Fibroblast of mammary gland (primary cell): ENCODE measurements at places on chromosomes 6 and 20.

DNA sequence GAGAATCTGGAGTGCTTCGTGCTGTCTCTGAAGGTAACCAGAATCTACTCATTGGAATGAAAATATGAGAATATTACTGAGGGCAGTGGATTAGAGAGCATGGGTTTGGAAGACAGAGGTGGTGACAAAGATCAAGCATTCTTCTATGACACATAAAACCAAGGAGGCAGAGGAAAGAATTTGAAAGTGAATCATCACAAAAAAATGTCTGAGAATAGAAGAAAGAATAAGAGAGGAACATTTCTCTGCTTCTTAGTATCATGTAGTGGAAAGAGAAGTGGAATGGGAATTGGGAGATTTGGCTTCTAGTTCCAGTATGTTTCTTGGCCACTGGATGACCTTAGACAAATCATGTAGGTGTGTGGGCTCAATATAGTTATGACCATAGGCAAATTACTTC lies 474.0 kb downstream of the TFAP2B start:
- peak; percentile 7 for DNase-seq

DNA sequence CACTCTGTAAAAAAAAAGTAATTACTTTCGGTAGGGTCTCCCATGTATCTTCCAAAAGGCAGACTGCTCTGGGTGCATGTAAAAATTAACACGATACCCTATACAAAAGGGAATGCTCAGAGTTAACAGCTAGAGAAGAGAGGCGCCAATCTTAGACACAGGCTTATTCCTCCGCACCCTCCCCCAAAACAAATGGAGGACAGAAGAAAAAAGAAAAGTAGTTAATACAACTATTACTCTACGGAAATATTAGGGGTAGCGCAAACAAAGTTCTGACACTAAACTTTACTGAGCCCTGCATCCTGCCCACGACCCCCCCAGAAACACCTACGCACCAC lies 331 bp upstream of the UFL1 start:
- DNase-seq, result no peak

- no peak for DNase-seq
These were observed 198.2 kb upstream of the CDH4 start for GRCh38 chr20:61053889-61054288.

- DNase-seq, result no peak
These were observed 74.2 kb downstream of the EZR start for GRCh38 chr6:158744986-158745430.

- DNase-seq, result no peak
These were observed 3.4 kb downstream of the NEDD9 start for GRCh38 chr6:11228935-11229654.

DNA sequence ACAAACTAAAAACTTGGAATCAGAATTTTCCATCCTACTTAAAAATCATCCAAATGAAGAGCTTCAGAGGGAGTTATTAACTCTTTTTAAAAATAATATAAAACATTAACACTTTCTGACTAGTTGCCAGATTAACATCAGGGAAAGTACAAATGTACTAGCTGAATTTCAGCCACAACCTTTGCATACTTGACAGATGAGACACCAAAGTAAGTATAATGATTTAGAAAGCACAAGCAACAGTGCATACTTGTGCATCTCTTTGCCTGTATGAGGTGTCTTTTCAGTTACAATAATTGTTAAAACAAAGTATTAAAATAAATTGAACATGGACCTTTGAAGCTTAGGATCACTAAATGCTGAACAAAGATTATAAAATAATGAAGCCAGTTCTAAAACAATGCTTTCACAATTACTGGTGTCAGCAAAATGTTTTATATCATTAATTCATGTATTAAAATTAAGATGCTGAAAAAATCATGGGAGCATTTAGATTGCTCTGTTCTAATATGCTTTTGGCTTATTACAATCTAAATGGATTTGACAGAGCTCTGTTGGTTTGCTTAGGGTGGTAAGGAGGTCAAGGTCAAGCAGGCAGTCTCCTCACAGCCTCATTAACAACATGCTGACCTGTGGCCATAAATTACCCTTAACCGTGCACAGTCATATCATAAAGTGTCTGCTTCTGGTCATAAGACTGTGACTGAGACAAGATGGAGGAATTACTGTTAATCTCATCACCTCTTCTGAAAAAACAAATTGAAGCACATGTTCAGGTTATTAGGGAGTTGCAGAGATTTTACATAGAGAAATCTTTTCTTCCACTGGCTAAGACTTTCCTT lies 15.1 kb downstream of the RNF217 start:
- no peak for DNase-seq

- DNase-seq, result no peak
These were observed 4.7 kb downstream of the AGPAT1 start for GRCh38 chr6:32171234-32171633.

DNA sequence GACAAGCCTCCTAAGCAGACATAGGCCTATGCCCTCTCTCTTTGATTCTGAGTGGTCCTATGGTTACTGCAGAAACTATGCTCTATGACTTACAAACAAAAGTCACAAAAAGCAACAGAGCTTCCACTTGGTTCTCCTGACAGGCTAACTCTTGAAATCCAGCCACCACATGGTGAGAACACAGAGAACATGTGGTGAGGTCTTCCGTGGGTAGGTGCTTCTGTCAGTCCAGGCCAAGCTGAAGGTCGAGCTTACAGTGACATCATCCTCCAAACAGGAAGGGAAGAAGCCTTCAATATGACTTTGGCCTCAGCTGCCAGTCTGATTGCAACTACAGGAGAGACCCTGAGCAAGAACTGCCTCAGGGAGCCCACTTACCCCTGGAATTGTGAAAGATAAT lies 265.5 kb downstream of the TBX18 start:
- no peak for DNase-seq

DNA sequence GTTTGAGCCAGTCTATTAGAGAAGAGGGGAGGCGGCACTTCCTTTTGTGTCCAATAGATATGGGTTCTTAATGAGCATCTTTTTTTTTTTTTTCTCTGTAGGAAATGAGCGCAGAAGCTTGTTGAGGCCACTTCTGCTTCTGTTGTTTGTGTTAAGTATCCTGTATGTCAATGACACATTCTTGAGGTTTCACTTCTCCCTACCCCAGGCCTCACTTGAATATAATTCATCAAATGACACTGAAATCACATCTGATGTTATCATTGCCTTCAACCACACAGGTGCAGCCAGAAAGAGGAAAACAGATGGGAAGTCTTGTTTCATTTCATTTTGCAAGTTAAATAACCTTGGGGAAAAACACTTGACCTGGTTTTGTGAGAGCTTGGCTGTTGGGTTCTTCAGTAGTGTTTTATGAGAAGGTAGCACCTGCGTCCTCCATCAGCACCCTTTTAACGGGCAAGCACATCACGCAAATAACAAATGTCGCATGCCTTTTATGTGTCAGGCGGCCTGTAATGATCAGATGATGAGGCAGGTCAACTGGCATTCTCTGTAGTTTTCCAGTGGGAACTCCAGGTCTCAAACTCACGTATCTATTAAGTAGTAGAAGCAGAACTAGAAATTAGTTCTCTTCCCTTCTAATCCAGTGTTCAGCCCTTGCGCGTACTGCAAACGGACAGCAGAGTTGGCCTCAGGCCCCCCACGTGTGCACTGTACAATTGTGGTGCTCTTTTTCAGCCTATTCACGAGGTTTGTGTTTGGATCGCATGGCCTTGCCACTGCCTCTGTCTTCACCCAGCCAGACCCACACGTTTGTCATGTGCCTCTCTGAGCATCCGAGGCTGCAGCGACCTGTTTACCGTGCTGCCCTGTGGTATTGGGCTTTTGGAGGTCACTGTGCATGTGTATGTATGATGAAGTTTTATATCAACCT lies 23.5 kb downstream of the PLEKHG1 start:
- no peak for DNase-seq

DNA sequence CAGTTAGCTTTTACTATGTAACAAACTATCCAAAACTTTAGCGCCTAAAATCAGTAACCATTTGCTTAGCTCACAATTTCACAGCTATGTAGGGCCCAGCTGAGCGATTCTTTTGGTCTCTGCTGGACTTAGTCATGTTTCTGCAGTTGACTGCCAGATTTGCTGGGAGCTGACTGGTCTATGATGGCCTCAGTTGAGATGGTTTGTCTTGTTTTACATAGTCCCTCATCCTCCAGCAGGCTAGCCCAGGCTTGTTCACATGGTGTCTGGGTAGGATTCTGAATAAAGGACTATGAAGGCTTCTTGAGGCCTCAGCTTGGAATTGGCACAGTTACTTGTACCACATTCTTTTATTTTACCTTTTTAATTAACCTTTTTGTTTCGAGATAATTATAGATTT lies 247.8 kb upstream of the CHD6 start:
- DNase-seq, result no peak

DNA sequence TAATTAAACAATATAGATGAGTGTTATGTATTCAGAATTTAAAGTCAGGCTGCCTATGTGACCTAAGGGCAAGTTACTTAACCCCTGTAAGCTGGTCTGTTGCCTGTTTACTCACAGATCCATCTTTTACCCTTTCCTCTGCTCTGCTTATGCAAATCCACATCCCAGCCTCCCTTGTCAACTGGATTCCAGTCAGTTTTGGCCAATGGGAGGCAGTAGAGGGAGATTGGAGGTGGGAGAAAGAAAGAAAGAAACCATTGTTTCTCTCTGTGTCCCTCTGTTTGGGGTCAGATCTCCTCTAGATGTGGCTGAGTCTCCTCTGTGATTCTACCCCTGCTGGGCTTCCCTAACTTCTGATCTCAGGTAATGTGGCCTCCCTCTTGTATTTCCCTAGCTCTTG lies 266.8 kb upstream of the PLN start:
- no peak for DNase-seq

DNA sequence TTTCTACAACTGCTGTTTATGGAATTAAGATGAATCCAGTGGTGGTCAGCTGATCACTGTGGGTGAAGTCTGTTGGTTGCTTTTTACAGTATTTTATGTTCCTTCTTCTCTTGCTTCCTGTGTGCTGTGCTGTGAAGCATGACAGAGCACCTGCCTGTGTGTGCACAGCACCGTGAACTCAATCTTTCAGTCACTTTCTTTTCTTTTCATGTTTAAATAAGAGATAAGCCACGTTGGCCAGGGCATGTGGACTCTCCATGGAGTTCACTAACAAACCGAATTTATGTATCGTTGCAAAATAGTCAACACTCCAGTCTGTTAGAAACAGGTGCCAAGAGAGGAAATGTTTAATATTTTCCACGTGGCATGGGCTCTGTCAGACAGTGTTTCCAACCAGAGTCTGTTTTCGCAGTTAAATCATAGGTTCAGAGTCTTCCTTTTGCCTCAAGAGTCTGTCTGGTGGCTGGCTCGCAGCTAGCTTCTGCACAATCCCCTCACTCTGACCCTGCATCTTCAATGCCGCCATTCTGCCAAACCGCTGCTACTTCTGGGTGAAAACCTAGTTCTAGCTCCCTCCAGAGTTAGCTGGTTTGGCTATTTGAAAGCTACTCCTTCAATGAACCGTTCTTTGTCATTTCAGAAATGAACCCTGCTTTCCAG lies 73.2 kb downstream of the QRSL1 start:
- no peak for DNase-seq

- no peak for DNase-seq
These were observed 83.5 kb upstream of the CCN6 start for GRCh38 chr6:111970426-111970825.

GRCh38 chr6:84167457-84167856 lies 60.0 kb downstream of the CEP162 start:
- no peak for DNase-seq

GRCh38 chr6:157892363-157892877 lies 69.4 kb downstream of the SNX9 start:
- DNase-seq, result no peak

- DNase-seq, result no peak
These were observed 12.3 kb upstream of the HMGN4 start for GRCh38 chr6:26525838-26526237.

- peak; percentile 71 for DNase-seq
These were observed 216.8 kb upstream of the DTNBP1 start for GRCh38 chr6:15879371-15880261.

GRCh38 chr20:36483919-36484808 lies 57.2 kb upstream of the MYL9 start:
- no peak for DNase-seq

DNA sequence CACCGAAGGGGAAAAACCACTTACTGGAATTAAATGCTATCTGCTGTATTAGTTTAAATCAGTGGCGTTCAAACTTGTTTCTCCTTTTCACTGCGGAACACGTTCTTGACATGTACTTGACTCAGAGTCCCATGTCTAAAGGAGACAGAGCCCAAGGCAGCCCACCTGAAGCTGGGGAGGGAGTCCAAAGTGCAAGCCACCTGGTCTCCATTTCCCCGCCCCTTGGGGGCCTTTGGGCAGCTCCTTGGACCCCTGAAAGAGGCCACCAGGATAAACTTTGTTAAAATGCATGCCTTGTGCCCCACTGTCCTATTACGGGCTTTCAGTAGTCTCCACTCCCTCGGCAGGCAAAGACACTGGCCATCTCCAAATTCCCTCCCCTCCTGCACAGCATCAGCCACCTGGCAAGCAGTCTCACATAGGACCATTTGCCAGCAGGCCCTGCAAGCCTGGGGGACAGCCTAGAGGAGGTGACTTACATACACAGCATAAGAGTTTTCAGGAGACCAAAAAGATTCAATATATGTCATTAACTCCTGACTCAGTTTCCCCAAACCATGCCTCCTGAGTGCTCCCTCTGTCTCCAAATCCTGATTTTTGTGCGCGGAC lies 6.7 kb downstream of the PCK1 start:
- no peak for DNase-seq

DNA sequence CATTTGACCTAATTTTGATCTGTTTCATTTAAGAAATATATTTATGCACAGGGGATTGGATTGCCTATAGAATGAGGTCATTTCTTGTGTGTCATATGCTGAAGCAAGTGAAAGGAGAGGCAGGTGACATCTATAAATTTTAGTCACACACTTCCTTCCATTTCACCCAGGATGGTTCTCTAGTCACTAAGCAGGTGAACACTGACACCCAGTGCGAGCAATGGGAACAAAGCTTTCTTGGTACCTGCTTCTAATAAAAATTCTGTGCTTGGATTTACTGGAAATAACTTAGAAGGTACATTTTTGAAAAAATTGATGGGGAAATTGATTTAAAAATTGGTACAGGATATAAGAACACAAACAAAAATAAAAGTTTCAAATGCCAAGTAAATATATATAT lies 66.9 kb upstream of the MC3R start:
- no peak for DNase-seq

DNA sequence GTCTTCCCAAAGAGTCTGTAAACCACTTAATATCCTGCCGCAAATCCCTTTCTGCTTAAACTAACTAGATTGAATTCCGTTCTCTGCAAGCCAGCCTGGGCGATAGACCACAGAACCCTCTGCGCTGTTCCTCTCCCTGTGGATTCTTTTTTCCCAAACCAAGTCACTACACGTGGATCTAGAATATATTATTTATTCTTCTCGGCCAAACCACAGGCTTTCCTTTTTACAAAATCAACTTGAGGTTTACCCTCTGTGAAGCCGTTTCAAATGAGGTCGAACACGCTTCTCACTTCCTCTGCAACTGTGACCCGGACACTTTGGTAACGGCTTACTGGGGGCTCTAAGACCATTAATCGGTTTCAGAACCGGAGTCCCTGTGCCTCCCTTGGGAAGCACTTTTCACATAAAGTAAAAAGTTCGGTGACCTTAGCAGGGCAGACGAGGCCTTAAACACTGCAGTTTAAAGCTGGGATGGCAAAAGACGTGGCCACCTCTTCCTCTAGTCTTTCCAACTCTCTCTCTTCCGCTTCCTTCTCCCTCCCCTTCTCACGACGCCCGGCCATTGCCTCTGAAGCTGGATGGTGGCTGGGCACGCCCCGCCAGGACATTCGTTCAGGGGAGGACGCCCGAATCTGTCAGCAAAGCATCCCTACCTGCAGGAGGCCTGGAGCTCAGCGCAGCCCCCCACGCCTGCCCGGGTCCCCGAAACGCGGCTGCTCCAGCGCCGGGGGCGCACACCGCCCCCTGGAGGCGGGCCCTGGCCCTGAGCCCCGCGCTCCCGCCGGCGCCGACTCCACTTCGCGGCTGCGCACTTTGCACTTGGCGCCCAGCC lies 55.0 kb upstream of the FOXC1 start:
- DNase-seq, result peak; percentile 62
